Activated T-cell treated with anti-CD3 and anti-CD28 coated beads, Interleukin-2, amount 50 U/mL, for 24 hours (primary cell): ENCODE measurements at places on chromosomes 12 and 14.

DNA sequence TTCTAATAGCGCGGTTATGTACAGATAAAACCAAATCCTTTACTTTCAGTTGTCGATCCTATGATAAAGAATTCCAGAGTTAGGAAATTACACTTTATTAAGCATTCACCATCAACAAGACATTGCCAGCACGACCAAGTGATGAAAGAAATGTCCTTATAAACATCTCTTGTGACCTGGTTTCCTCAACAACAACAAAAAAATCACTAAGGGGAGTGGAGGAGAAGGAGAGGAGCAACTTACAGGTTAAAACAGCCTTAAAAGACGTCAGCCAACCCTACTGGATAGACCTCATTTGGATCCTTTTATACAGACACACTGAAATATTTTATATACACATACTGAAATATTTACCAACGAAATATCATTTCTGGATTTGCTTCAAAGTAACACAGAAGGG, 22.8 kb downstream of the SART3 start:
- no peak overlapping the region for H3K4me3 ChIP-seq
- no peak for DNase-seq
- H3K36me3 ChIP-seq = peaks cover 91% of the 10 kb centered on the region
- H3K27ac ChIP-seq = no peak overlapping the region

DNA sequence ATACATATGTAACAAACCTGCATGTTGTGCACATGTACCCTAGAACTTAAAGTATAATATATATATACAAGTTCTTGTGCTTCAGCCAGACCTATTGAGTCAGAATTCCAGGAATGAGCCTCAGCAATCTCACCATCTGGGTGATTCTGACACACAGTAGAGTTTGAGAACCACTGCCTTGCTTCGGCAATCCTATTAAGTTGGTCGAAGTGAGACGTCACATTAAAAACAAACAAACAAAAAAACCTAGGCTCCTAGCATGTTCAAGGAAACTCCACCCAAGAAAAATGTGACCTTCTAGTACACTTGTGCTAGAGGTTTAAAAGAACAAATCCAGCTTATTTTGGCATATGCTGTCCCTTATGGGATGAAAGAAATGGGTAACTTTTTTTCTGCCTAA, 115.8 kb downstream of the SINHCAF start:
- H3K36me3 ChIP-seq = no peaks in the 10 kb centered on the region
- H3K27me3 ChIP-seq = no peaks in the 10 kb centered on the region
- H3K27ac ChIP-seq = no peak overlapping the region
- no peak overlapping the region for H3K4me3 ChIP-seq
- DNase-seq = no peak

- no peaks in the 10 kb centered on the region for H3K27me3 ChIP-seq
- H3K4me3 ChIP-seq = no peak overlapping the region
- H3K27ac ChIP-seq = no peak overlapping the region
- DNase-seq = no peak
- H3K4me1 ChIP-seq = no peaks in the 10 kb centered on the region
Observed at GRCh38 chr12:53358836-53359419, 21.0 kb upstream of the SP1 start.

GRCh38 chr14:104578321-104578720, 1.2 kb upstream of the C14orf180 start:
- H3K4me1 ChIP-seq = no peaks in the 10 kb centered on the region
- H3K27ac ChIP-seq = no peak overlapping the region
- no peak for DNase-seq
- H3K4me3 ChIP-seq = no peak overlapping the region
- H3K36me3 ChIP-seq = no peaks in the 10 kb centered on the region

DNA sequence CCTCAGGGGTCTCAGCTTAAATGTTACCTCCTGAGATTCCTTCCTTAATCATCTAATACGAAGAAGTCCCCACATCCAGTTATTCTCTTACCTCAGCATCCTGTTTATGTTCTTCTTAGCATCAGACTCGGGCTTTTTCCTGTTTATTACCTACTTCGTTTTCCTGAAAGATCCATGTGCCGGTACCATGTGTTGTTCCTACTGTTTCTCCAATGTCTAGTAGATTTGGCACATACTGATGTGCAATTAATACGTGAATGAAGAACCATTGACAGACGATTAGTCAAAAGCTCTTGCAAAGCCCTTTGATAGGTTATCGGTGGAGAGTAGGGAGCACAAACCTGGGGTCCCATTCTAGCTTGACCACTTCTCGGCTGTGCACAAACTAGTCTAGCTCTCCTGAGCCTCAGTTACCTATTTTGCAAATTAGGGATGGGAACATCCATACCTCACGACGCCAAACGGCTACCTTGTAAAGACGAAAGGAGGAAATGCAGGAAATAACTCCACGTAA, 735 bp upstream of the MAPKAPK5 start:
- H3K27me3 ChIP-seq = no peaks in the 10 kb centered on the region
- H3K27ac ChIP-seq = peak overlapping the region; percentile 98
- H3K4me3 ChIP-seq = peak overlapping the region; percentile 94
- no peak for DNase-seq

GRCh38 chr14:103628221-103628683, 759 bp upstream of the KLC1 start:
- no peaks in the 10 kb centered on the region for H3K27me3 ChIP-seq
- peaks cover 45% of the 10 kb centered on the region for H3K4me1 ChIP-seq
- peak overlapping the region; percentile 89 for H3K27ac ChIP-seq
- peak overlapping the region; percentile 89 for H3K4me3 ChIP-seq

GRCh38 chr14:99314623-99315022, 42.6 kb upstream of the BCL11B start:
- H3K4me3 ChIP-seq = no peak overlapping the region
- no peaks in the 10 kb centered on the region for H3K36me3 ChIP-seq
- peaks cover under 1% of the 10 kb centered on the region for H3K4me1 ChIP-seq

DNA sequence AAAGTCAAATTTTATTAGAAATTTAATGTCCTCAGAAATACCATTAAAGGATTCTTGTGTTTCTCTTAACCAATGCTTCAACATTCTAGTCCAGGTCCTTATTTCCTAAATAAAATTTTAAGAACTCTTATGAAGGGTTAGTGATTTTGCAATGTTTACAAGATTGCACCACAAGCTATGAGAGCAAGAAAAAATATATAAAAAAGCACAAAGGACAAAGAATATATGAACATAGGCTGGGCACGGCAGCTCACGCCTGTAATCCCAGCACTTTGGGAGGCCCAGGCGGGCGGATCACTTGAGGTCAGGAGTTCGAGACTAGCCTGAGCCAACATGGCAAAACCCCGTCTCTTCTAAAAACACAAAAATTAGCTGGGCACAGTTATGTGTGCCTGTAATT, 7.7 kb downstream of the RACGAP1 start:
- H3K27ac ChIP-seq = no peak overlapping the region
- H3K27me3 ChIP-seq = no peaks in the 10 kb centered on the region
- H3K36me3 ChIP-seq = peaks cover 44% of the 10 kb centered on the region
- H3K4me1 ChIP-seq = peaks cover 13% of the 10 kb centered on the region
- no peak overlapping the region for H3K4me3 ChIP-seq

DNA sequence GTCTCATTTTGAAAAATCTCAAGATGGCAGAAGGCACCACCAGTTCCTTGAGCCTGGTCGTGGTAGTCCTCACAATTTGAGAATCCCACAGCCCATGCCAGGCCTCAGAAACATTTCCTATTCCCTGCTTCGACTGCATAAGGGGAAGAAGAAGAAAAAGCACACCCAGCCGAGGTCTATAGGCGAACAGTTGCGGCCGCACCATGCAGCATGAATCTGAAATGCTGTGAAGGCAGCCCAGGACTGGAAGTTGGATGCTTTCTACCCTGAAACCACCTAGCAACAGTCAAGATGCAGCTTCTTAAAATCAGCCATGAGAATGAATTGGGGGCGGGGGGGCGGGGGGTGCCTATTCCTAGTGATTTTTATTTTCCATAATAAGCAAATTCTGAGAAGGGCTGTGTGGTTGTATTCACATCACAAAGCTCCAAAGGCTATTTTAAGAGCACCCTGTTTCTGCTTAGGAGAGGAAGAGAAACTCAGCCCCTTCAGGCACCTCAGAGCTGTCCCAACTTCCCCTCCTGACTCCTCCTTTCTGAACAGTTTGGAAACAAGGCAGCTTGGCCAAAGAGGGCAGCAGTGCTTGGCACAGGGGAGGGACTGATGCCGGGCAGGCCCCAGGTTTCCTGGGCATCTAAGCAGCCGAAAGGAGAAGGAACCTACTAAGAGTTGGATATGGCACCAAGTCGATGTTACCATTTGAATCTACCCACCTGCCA, 172.5 kb upstream of the FOXN3 start:
- DNase-seq = no peak
- H3K27ac ChIP-seq = peak overlapping the region; percentile 3
- H3K27me3 ChIP-seq = no peaks in the 10 kb centered on the region
- H3K4me1 ChIP-seq = peaks cover 73% of the 10 kb centered on the region

GRCh38 chr12:122420471-122421162, 1.9 kb downstream of the CLIP1 start:
- H3K36me3 ChIP-seq = peaks cover 21% of the 10 kb centered on the region
- peak overlapping the region; percentile 95 for H3K27ac ChIP-seq
- no peak for DNase-seq
- no peaks in the 10 kb centered on the region for H3K27me3 ChIP-seq

- no peaks in the 10 kb centered on the region for H3K4me1 ChIP-seq
- DNase-seq = no peak
- no peaks in the 10 kb centered on the region for H3K36me3 ChIP-seq
- H3K4me3 ChIP-seq = no peak overlapping the region
Observed at GRCh38 chr14:83196236-83196635, 1662.6 kb upstream of the SEL1L start.

GRCh38 chr12:8078398-8078797, 3.7 kb upstream of the NECAP1 start:
- peaks cover 45% of the 10 kb centered on the region for H3K4me1 ChIP-seq
- H3K36me3 ChIP-seq = peaks cover 19% of the 10 kb centered on the region
- no peaks in the 10 kb centered on the region for H3K27me3 ChIP-seq
- H3K4me3 ChIP-seq = no peak overlapping the region
- DNase-seq = peak; percentile 53

DNA sequence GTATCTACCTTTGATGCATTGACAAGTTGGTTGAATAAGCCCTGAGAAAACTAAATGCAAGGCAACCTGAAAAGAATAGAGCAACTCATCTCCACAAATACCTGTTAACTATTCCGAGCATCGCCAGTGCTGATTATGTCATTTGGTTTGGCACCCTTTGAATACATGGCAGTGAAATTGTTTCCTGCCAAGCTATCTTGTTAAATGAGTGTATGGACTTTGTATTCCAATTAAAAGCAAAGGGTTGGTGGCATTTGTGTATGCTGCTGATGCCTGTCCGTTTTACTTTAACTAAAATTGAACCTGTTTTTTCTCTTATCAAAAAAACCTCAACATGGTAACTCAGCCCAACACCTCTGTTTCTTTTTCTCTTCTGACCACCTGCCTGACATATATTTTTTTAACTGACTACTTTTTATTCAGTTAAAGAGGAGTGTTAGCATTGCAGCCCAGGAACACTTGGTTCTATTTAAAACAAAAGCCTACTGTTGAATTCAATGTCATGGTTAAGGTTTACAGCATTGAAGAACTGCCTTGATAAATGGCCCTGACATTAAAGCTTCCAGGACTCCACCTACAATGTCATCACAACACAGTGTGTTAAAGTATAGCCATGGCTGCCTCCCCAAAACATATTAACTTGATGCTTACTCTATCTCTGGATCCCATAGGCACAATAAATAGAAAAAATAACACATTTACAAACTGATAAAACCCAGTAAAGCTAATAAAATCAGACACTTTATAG, 838.3 kb upstream of the NOVA1 start:
- no peaks in the 10 kb centered on the region for H3K36me3 ChIP-seq
- no peak overlapping the region for H3K4me3 ChIP-seq
- H3K4me1 ChIP-seq = no peaks in the 10 kb centered on the region
- H3K27ac ChIP-seq = no peak overlapping the region

DNA sequence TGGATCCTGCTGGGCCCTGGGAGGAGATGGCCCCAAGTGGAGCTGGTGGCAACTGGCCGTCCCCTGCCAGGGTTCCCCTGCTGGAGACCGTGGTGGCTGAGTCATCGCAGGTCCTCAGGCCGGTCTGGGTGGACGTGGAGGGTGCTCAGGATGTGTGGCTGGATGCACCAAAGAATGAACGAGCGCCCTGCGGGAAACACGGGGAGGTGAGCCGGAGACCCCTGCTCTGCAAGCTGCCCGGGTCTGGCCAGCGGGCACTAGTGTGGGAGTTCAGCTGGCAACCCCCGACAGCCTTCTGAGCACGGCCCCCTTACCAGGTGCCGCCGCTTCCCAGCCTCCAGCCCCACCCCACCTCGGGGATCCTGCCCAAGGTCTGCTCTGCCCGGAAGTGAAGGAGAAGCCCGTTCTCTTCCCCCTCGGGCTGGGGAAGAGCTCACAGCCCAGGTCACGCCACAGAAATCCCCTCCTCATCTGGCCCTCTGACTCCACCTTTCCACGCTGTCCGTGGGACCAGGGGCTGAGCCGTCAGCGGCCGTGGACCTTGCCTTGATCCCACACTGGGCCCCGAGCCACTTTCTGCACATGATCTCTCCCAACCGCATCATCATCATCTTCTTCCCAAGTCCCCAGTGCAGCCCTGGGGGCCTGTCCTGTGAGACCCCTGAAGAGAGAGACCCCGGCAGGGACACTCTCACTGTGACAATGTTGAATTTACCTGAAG, 165.5 kb downstream of the KIF26A start:
- peak overlapping the region; percentile 22 for H3K27ac ChIP-seq
- H3K4me3 ChIP-seq = no peak overlapping the region
- H3K27me3 ChIP-seq = no peaks in the 10 kb centered on the region
- no peaks in the 10 kb centered on the region for H3K36me3 ChIP-seq

DNA sequence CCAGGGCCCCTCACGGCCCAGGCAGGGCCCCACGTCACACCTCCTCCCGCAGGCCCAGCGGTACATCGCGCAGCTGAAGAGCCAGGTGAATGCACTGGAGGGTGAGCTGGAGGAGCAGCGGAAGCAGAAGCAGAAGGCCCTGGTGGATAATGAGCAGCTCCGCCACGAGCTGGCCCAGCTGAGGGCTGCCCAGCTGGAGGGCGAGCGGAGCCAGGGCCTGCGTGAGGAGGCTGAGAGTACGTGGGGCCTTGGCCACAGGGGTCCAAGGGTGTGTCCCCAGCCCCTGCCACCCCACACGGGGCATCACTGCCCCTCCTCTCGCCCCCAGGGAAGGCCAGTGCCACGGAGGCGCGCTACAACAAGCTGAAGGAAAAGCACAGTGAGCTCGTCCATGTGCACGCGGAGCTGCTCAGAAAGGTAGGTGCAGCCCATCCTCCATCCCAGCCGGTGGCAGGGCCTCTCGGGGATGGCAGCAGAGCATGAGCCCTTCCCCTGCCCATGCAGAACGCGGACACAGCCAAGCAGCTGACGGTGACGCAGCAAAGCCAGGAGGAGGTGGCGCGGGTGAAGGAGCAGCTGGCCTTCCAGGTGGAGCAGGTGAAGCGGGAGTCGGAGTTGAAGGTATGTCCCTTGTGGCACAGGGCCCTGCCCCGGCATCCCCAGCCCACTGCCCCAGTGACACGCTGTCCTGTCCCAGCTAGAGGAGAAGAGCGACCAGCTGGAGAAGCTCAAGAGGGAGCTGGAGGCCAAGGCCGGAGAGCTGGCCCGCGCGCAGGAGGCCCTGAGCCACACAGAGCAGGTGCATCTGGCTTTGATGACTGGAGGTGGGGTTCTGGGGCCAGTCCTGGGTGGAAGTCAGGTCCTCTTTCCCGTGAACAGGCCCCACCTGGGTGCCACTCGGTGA, 20.9 kb downstream of the HIP1R start:
- H3K27me3 ChIP-seq = no peaks in the 10 kb centered on the region
- no peak overlapping the region for H3K4me3 ChIP-seq
- peaks cover 59% of the 10 kb centered on the region for H3K36me3 ChIP-seq
- H3K4me1 ChIP-seq = no peaks in the 10 kb centered on the region
- H3K27ac ChIP-seq = no peak overlapping the region
